Stimulated activated CD4-positive, alpha-beta T cell treated with anti-CD3 and anti-CD28 coated beads, Interleukin-12 subunit alpha, Interleukin-12 subunit beta, amount 100 ng/mL, for 48 hours (primary cell): ENCODE measurements at places on chromosomes 4 and X.

DNA sequence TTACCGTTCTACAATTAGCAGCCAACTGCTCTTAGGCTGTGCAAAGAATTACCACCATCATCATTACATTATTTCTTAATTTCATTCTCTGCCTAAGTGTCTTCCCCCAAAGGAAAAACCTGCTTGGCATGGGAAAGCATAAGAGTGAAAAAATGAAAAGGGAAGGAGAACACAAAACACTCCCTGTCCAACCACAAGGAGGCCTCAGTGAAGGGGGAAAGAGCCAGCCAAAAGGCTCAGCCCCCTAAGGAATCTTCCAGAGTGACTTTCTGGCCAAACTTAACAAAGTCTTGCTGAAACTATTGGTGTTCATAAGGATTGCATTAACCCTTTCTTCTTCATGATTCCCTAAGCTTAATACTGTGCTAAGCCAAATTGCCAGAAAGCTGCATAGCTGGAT lies 287.4 kb downstream of the SMARCA1 start:
- no peak for DNase-seq

DNA sequence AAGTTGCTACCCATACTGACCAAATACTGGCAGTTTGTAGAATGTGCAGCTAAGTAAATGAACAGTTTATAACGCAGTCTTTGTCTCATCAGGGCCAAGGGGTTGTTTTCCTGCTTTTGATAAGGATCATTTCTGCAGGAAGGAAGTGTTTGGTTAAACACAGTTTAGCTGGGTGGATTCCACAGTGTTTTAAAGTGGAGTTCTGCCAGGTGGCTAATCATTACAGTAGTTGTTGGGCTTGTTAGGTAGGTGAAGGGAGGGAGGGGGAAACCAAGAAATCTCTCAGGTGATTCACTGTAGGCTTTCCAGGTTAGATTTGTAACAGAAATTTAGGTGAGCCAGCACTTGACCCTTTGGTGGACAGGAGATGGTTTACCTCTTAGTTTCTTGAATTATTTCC lies 58.1 kb downstream of the FNIP2 start:
- no peak for DNase-seq

- DNase-seq = no peak
Observed at GRCh38 chr4:148287111-148287510, 155.1 kb downstream of the NR3C2 start.

DNA sequence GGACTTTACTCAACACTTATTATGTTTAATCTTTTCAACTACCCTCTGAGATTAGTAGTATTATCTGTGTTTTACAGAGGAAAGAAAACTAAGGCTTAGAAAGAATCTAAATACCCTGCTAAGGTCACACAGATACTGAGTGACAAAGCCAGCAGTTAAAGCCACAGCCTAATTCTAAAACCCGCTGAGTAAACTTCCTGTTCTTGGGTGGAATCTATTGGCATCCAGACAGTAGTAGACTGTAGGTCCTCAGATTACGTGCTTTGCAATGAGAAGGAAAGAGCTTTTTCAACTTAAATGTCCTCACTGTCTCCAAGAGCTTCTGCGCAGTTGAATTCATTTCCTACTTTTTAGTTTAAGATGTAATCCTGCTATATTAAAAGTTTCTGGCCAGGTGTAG lies 126.0 kb downstream of the TENM3 start:
- DNase-seq = no peak

DNA sequence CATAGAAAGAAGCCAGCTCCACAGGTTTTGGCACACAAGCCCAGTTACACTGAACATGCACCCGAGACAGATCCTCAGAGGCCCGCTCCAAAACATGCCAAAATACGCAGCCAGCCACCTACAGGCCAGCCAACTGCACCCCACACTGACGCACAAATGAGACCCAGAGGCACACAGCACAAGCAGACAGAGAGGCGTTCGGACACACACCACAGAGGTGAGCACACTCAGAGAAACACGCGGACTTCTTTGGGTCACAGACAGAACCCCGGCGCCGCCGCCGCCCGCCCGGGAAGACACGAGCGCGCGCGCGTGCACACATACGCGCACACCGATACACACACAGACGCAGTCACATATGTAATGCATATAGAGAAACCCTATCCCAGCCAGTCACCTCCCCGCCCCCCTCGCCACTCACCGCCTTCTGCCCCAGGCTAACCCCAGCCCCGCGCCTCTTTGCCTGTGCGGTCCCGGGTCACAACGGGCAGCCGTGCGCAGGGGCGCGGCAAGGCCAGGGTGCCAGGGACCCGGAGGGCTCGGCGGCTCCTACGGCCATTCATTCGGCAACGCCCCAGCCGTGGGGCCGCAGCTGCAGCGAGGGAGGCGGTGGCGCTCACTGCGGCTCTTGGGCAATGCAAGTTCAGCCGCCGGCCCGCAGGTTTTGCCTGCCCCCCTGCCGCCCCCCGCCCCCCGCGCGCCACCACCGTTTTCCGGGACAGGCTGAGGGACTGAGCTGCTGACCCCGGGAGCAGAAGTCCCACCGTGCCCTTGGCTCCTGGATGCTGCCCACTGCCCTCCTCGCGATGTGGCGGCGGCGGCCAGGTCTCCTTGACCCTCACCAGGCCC lies 553 bp downstream of the SEPTIN6 start:
- DNase-seq = no peak

DNA sequence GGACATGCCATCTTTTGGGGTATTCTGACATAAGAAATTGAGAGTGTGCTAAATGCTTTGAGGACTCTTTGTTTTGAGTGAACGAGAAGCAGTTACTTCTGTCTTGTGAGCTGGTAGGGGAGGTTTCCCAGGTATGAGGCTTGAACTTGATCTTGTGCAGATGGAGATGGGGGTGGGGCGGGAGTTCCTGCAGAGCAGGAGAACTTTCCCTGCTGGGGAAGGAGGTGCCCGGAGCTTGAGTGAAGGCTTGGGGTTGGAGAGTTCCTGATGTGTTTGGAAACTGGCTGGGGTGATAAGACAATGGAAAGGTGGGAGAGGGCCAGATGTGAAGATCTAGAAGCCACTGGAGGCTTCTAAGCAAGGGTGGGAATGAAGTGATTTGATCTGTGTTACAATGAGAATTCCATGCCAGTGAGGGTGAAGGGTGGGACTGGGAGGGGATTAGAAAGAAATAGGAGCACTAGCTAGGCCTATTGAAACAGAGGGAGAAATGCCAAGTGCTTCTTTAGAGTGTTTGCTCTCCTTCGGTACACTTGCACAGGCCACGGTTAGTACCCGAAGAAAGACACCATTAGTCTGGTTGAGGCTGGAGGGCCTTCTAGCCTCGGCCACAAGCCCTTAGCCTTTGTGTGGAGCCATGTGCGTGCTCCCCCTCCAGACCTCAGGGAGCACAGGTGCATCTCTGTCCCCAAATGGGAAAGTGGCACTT lies 103.5 kb upstream of the STOX2 start:
- DNase-seq = no peak

GRCh38 chr4:41327770-41328169 lies 71.0 kb downstream of the UCHL1 start:
- no peak for DNase-seq

DNA sequence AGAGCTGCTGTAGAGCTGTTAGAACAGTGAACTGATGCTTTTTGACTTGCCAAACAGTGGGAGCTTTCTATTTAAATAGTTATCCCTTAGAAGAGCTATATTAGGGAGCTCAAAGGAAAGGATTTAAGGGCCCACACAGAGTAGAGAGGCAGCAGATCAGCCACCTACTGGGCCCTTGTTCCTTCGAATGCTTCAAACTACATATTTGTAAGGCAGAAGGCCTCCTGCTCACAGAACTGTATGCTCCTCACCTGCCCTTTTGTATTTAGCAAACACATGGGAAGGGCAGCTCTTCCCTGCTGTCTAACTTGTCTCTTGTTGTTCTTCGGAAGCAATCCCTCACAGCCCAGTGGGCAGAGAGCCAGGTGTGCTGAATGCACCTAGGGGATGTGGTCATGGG lies 38.0 kb downstream of the IL1RAPL1 start:
- DNase-seq = no peak

GRCh38 chr4:42642845-42643615 lies 13.9 kb downstream of the ATP8A1 start:
- no peak for DNase-seq

GRCh38 chrX:148542481-148543255 lies 42.3 kb downstream of the AFF2 start:
- DNase-seq = no peak
